Panc1 (cell line): ENCODE measurements at places on chromosomes 3 and 15.

GRCh38 chr3:129829640-129830039, 63.9 kb downstream of the TMCC1 start:
- peak; percentile 42 for DNase-seq

- no peak for DNase-seq
Measured at GRCh38 chr3:28994161-28994905, 286.5 kb upstream of the RBMS3 start.

DNA sequence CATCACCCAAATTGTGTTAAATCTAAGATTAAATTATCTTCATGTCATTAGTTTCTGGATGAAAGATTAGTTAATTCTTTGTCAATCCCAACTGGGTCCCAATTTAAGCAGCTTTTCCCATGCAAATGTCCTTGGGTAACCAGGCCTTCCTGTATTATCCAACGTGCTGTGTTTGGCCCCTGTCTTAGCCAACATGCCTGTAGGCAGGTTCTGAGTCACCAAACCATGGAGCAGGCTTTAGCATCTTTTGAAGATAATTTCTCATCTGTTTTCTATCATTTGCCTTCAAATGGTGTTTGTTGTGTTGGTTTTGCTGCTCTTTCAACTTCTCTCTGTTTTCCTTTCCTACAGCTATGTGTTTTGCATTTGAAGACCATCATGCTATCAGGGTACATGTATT, 216.2 kb downstream of the ITPR1 start:
- no peak for DNase-seq

DNA sequence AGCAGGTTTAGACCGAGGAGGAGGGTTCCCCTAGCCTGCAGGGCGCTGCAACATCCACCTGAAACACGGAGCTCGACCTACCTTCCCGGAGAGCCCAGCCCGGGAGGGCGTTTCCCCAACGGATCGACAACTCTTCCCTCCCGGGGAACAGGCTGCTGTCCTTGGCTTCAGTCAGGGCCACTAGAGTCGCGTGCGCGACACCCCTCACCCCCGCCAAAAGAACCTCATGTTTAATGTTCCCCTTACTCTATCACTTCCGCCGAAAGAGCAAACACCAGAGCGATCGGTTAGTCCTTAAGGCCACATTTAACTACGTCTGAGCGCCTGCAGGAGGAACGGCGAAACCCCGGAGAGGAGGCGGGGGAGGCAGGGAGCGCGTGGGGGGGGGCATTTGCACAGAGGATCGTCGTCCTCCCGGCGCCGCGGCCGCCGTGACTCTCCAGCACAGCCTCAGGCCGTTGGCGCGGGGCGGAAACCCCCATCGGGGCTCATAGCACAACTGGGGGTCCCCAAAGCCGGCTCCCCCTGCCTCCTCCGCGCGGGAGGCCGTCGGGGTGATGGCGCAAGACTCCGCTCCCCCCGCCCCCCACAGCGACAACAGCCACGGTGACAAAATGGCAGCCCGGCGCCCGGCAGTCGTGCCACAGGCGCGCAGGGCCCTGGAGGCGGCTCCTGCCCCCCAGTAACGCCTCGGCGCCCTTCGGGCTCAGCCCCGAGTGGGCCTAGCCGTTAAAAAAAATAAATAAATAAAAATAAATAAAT, 3.2 kb downstream of the ANP32A start:
- DNase-seq, result no peak

GRCh38 chr15:78023865-78024518, 53.5 kb downstream of the TBC1D2B start:
- DNase-seq, result no peak

- DNase-seq, result no peak
Measured at GRCh38 chr15:89457086-89457485, 39.3 kb downstream of the RHCG start.

DNA sequence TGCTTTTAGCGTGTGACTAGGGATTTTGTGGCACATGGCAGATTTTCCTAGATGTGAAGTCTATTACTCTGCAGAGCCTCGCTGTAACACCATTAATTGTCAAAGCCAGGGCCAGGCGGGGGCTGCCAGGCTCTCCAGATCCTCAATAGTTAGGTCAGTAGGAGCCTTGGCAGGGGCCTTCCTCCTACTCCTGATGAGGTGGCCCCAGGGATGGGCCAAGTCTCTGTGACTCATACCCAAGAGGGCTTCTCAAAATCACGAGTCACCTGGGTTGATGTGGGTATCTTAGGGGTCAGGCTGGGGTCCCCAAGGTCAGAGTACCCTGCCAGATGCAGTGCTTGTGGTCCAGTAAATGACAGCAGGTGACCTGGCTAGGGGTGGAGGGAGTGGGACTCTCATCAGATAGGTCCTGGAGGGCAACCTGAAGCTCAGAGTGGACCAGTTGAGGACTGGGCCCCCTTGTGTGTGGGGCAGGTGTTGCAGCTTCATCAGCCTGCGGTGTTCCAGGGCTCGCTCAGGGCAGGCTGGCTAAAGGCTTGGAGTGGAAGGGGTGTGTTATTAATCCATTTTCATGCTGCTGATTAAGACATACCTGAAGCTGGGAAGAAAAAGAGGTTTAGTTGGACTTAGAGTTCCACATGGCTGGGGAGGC, 88.5 kb upstream of the MYZAP start:
- no peak for DNase-seq

GRCh38 chr3:32919920-32920319, 31.5 kb upstream of the CCR4 start:
- no peak for DNase-seq

- DNase-seq, result no peak
Measured at GRCh38 chr3:189094539-189094938, 77.2 kb upstream of the TPRG1 start.

- DNase-seq, result no peak
Measured at GRCh38 chr15:68676011-68676605, 97.3 kb downstream of the CORO2B start.

DNA sequence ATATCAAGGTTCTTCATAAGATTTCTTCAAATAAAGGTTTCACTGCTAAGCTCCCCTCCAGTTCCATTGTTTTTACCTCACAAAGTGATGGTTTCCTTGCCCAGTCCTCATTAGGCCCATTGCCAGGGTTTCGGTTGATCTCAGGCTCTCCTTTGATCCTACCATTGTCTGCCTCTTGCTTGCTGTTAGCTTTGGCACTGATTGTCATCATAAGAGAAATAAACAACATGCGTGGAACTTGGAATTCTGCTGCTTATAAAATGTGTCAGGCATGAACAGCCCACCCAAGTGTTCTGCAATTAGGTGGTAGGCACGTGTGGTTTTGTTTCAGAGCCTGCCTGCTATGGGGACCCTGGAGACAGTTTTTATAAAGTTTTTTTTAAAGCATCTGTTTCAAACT, 107.6 kb upstream of the BFSP2 start:
- no peak for DNase-seq

DNA sequence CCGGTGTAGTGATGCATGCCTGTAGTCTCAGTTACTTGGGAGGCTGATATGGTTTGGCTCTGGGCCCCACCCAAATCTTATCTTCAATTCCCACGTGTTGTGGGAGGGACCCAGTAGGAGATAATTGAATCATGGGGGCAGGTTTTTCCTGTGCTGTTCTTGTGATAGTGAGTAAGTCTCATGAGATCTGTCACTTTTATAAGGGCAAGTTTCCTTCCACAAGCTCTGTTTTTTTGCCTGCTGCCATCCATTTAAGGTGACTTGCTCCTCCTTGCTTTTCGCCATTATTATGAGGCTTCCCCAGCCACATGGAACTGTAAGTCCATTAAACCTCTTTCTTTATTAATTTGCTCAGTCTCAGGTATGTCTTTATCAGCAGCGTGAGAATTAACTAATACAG, 566.7 kb upstream of the NECTIN3 start:
- DNase-seq, result no peak
